ENCODE measurements at places on chromosomes 16 and 17.

GRCh38 chr16:56353054-56353921 lies 72.1 kb downstream of the AMFR start:
- DNase-seq: no peak

GRCh38 chr17:71959154-71959553 lies 161.7 kb upstream of the SOX9 start:
- no peak for DNase-seq

DNA sequence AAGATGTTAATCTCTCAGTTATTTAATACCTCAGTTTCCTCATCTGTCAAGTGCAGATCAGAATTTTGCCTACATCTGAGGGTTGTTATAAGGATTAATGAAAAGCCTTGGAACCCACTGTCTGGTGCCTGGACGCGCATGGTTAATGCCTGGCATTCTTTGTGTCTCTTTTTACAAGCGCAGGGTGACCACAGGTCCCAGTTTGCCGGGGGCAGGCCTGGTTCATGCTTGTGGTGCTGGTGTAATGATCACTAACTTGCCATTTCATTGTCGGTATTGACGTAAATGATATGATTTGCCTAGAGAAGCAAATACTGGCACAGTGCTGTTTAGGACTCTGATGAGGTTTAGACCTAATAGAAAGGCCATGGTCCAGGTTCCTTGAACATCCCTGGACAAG lies 23.1 kb downstream of the MRC2 start:
- no peak for DNase-seq

DNA sequence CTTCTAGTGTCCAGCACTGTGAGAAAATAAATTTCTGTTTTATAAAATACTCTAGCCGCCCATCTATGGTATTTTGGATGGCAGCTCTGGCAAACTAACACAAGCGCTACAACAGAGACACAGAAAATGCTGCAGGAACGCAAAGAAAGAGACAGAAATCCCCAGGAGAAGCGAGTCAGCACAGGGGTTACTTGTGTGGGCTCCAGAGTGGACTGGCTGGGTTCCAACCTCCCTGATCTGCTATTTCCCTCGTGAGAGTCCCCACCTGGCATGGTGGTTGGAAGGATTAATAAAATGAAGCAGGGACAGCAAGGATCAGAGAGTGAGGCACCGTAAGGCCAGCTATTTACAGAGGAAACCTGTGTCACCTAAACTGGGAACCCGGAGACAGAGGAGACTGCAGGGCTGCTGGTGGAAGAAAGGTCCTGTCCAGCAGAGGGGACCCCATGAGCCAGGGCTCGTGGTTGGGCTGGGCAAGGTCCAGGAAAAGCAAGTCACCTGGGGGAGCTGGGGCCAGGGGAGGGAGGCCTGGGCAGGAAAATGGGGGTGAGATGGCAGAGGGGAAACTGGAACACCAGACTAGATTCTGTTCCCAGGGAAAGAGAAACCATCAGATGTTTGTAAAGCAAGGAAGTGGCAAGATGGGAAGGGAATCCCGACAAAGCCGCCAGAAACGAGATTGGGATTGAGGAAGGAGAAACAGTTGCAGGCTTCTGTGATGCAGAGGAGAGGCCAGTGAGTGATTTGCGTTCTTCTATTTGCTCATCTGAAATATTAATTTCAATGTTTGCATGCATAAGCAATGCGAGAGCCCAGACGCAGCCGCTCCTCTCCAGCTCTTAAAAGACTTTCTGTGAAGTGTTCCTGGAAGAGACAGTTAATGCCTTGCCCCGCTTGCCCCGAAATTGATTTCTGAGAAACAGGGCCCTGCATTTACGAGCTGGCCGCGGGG lies 63.0 kb upstream of the TEKT3 start:
- no peak for DNase-seq

DNA sequence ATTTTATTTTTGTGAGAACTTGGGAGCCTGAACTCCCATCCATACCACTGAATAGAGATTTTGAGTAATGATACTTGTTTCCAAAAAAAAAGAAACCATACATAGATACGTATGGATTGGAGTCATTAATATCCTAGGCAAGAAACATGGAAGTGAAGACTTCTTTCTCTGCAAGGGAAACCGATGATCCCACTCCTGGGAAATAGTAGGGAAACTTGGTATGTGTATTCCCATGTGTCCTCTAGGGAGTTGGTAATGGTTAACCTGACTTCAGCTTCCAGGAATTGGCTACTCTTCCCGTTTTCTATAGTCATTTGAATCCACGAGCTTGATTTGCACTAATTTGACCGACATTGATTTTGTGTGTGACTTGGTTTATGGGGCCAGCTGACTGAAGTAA lies 5.4 kb downstream of the FUS start:
- no peak for DNase-seq

- no peak for DNase-seq
These were observed 71.7 kb upstream of the PMFBP1 start for GRCh38 chr16:72243621-72244020.

- no peak for DNase-seq
These were observed 64.6 kb downstream of the FTO start for GRCh38 chr16:53768593-53768992.

DNA sequence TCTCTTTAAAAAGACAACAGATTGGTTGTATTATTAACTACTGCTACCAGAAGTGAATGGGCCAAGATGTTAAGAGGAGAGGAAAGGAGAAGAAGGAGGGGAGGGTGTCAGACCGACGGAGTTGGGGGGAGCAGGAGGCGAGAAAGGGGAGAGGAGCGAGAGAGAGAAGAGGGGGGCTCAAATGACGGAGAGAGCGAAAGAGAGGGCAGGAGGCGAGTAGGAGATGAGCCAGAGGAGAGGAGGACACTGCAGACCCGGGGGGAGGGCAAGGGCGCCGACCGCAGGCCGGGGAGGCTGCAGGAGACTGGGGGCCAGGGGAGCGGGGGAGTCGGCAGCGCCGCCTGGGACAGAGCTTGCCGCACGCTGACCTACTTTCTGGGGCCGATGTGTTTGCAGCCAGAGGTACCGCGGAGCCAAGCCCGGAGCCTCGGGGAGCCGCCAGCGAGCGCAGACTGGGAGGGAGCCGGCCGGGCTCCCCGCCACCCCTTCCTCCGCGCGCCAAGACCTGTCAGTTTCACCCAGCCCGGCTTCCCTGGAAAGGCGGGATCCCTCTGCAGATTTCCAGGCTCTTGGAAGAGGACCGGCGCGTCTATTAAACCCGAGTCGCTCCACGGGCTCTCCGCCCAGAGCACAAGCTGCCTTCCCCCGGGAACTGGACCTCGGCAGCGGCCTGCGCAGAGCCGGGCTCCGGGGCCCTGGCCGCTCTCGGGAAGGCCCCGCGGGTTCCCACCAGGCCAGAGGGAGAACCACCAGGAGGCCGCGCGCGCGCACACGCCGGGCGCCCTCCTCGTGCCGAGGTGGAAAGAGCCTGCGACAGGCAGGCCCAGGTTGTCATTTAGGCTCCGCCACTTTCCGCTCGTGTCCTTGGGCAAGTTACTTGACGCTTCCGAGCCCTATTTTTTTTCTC lies 74.6 kb downstream of the CMC2 start:
- no peak for DNase-seq

DNA sequence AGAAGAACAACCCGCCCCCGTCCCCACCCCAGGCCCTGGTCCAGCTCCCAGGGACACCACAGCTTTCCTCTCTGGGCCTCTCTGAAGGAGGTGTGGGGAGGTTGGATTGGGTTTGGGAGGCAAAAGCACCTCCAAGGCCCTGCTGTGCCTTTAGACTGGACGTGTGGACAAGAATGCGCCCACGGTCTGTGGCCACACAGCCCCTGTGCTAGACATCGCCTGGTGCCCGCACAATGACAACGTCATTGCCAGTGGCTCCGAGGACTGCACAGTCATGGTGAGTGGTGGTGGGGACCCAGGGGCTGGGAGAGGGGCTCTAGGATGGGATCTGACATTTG lies 3.0 kb downstream of the CORO1A start:
- no peak for DNase-seq

DNA sequence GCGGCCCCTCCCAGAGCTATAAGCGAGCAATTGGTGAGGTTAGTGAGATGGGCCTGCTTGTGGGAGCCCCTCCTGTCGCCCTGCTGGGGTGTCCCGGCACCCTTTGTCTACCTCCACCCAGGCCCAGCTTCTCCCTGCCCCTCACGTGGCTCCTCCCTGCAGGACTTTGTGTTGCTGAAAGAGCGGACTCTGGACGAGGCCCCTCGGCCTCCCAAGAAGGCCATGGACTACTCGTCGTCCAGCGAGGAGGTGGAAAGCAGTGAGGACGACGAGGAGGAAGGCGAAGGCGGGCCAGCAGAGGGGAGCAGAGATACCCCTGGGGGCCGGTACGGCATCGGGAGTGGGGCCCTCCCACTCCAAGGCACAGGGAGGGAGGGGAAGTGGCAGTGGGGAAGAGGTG lies 6.1 kb upstream of the C17orf107 start:
- no peak for DNase-seq

GRCh38 chr16:84396537-84397008 lies 28.2 kb downstream of the ATP2C2 start:
- DNase-seq: no peak

DNA sequence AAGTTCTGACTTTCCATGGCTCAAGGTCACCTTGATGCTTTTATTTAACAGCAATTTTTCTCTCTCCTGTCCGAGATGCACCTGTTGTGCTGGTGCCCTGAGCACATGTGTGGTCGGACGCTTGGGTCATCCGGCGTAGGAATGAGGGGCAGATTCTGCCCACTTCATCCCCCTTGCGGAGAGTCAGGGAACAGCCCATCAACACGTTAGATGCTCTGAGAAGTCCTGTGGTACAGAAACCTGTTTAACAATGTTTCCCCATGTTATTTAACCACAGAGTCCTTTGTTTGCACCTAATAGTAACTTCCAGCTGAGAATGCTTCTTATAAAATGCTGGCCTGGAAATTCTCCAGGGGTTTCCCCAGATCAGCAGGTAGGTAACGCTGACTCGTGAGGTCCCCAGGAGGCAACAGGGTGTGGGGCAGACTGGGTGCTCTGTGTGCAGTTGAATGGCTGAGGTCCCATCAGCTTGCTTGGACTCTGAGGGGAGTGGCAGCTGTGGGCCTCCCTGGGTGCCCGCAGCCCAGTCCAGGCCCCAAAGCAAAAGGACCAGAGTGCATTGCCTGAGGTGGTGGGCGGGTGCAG lies 17.8 kb downstream of the DOC2B start:
- no peak for DNase-seq

- DNase-seq: no peak
These were observed 1.4 kb upstream of the TSPOAP1 start for GRCh38 chr17:58329810-58330537.

GRCh38 chr17:64147110-64148016 lies 17.4 kb upstream of the ERN1 start:
- DNase-seq: no peak

GRCh38 chr16:2213817-2214718 lies 572 bp downstream of the PGP start:
- no peak for DNase-seq

DNA sequence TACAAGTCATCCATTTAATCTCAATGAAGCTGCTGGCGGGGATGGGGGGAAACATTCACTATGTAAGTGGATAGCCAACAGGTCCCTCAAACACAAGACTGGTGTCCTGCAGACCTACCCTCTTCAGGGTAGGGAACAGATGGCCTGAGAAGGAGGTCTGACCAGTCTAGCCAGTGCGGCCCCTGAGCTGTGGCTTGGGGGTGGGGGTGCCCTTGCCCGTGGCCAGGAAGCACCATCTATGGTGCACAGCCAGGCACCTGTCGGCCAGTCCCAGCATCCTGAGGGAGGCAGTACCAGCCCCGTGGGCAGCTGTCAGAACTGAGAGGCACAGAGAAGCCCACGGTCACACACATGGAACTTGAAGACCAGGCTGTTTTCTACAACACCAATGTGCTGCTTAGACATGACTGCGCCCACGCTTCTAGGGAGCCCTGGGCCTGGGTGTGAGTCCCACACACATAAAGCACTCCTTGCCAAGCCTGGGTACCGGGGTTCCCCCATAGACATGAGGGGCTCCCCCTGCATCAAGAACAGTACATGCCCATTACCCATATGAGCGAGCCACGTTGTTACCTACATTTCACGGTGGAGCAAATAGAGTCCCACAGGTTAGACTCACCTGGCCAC lies 40.9 kb downstream of the RMI2 start:
- no peak for DNase-seq

- DNase-seq: no peak
These were observed 1.3 kb downstream of the C17orf58 start for GRCh38 chr17:67994817-67995569.

DNA sequence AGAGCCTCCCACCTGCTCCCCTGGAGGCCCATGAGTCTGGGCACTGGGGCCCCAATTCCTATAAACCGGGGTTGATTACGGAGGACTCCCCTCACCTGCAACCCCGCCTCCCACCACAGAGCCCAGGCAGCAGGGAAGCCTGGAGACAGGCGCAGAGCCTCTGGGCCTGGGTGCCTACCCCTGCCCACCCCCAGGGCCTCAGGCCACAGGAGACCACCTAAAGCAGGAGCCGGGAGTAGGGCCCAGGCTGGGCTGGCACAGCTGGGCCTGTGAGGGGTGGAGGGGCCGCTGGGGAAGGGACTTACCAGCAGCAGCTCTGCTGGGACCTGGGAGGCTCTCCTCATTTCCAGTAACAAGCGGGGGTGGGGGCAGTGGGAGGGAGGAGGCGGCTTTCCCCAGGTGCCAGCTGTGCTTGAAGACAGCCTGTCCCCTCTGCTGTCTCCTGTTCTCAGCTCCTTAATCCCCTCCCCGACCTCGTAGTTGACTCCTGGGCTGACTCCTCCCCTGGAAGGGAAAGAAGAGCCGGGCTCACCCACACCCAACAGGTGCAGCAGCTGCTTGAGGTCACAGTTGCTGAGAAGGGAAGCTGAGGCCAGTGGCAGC lies 46.8 kb downstream of the TMEM235 start:
- DNase-seq: no peak

DNA sequence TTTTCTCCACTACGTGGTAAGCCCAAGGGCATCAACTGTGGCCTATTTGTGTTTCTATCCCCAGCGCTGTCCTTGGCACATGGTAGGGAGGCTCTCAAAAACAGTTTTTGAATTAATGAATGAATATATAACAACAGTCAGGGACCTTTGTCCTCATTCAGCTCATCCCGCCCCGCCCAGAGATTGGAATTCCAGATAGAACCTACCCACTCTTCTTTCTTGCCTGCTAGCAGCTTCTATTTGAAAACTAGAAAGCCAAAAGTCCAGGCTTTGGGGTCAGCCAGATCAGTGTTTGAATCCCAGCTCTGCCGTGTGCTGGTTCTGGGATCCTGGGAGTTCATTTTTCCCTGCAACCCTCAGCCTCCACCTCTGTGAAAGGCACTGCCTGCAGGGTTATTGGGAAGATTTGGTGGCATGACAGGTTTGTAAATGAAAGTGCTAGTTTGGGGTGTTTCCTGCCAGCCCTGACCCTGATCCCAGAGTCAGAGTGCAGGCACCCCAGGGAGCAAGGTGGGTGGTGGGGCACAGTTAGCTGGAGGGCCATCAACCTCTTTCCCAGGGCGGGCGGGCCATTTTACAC lies 4.5 kb downstream of the NHERF1 start:
- no peak for DNase-seq

- DNase-seq: no peak
These were observed 85.1 kb downstream of the RGS9 start for GRCh38 chr17:65222214-65222738.

Measured in activated CD8-positive, alpha-beta memory T cell treated with anti-CD3 and anti-CD28 coated beads for 1 hour (primary cell).